Chondrocyte (in vitro differentiated cells): ENCODE measurements at places on chromosomes 6 and 20. TPM values are rescaled to one million over a fixed set of nuclear protein-coding genes. Genes with fewer than 3 reads are reported as not detected.

The EPB41L1 gene
- total RNA-seq = 41.1 to 42.7 TPM (median 42.1 TPM) in 3 replicates

The RNF5 gene
- 45.2 to 48.0 TPM (median 45.2 TPM) in 3 replicates for total RNA-seq

DNA sequence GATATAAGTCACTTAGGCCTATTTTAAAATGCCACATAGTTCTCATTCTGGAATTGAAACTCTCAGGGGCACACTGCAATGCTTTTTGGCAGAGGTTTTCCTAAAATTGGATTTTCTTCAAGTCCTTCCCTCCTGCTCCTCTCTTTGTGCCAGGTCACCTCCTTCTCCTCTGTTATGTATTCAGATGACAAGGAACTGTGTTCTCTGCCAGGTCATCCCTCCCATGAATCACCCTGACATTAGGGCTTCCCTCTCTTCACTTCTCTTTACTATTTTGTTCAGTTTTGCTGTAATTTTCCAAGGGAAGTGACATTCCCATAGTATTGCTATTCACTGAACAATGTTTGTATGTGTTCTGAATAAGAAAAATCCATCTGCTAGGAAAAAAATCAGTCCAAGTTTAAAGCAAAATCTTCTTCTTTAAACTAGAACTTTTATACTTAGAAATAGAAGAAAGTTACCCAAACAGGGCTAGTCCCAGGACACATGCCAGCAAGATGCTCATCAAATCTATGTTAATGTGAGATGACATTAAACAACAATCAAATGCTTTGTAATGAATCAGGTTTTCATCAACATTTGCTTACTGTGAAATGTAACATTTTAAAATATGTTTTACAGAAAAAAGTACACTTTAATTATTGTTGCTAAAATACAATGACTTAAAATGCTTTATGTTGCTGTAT, 461.1 kb downstream of the MMUT start:
- DNase-seq = no peak

The HTR1B gene
- 0.57 to 1.2 TPM (median 0.65 TPM) in 3 replicates for total RNA-seq

The VGLL2 gene
- total RNA-seq = not detected in 3 replicates

The LMBRD1 gene
- 28.7 to 36.1 TPM (median 28.8 TPM) in 3 replicates for total RNA-seq

GRCh38 chr6:90545448-90545847, 41.4 kb downstream of the MAP3K7 start:
- DNase-seq = no peak

The RIPOR3 gene
- 0.12 TPM in 1 of 3 replicates, not detected in the others for total RNA-seq

- no peak for DNase-seq
Observed at GRCh38 chr6:105995391-105995865, 90.7 kb upstream of the PRDM1 start.

- DNase-seq = no peak
Observed at GRCh38 chr6:55437141-55437540, 109.9 kb downstream of the GFRAL start.

- no peak for DNase-seq
Observed at GRCh38 chr20:25690427-25690826, 6.2 kb downstream of the ZNF337 start.

GRCh38 chr6:138979813-138980668, 8.0 kb downstream of the REPS1 start:
- no peak for DNase-seq

The KIFC1 gene
- total RNA-seq = 7.4 to 10.4 TPM (median 8.1 TPM) in 3 replicates

The TFAP2B gene
- 6.4 to 16.7 TPM (median 14.8 TPM) in 3 replicates for total RNA-seq

The HLA-E gene
- 89.9 to 93.8 TPM (median 93.2 TPM) in 3 replicates for total RNA-seq

The EYA2 gene
- 0.23 to 0.32 TPM in 2 of 3 replicates, not detected in the other for total RNA-seq

DNA sequence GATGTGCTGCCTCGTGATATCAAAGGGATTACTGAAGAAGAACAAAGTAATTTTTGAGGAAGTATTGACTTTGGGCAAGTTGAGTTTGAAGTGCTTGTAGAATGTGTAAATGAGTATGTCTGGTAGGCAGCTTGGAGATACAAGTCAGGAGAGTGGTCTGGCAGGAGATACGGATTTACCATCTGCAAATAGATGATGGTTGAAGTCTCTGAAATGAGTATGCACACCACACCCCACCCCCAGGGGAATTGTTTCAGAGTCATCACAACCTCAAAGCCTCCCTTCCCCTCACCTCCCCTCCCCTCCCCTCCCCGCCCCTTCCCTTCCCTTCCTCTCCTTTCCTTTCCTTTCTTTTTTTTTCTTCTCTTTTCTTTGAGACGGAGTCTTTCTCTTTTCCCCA, 16.4 kb upstream of the MCUR1 start:
- DNase-seq = no peak
